Kasumi-1 (cell line): ENCODE measurements at places on chromosomes 4 and X.

DNA sequence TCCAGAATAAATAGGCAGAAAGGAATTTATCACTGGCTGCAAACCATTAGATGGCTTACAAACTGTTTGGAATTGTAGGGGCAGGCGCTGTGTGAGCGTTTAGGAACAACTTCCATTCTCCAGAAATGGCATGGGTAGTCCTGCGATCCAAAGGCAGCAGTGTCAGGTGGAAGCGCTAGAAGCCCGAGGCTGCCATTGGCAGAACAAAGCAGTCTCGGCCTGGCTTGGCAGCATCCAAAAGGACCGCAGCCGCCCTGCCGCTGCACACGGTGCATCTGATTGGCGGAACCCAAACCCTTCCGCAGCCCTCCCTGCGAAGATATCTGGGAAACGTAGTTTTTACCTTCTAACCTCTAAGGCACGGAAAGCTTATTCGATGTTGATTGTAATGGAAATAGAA, 23.6 kb upstream of the YTHDC1 start:
- no peak for DNase-seq

- no peak for DNase-seq
Measured at GRCh38 chr4:8773124-8773931, 98.3 kb downstream of the HMX1 start.

DNA sequence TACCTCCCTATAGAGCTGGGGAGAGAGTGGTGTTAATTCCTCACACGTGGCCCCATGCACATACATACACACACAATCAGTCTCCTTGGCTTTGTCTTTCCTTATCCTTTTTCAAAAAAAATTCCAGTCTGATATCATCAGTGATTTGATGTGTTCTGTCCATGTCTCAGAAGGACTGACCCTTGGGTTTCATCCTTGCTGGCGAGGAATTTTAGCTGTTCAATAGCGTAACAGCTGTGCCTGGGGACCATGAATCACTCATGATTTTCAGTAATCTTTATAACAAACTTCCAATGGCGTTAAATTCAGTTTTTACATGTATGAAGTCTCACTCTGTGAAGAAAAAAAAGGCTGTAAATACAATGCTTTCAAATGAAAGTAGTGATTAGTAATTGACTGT, 204.6 kb downstream of the RBMX2 start:
- DNase-seq: no peak

GRCh38 chrX:1400742-1401471, 9.0 kb upstream of the SLC25A6 start:
- DNase-seq: no peak

DNA sequence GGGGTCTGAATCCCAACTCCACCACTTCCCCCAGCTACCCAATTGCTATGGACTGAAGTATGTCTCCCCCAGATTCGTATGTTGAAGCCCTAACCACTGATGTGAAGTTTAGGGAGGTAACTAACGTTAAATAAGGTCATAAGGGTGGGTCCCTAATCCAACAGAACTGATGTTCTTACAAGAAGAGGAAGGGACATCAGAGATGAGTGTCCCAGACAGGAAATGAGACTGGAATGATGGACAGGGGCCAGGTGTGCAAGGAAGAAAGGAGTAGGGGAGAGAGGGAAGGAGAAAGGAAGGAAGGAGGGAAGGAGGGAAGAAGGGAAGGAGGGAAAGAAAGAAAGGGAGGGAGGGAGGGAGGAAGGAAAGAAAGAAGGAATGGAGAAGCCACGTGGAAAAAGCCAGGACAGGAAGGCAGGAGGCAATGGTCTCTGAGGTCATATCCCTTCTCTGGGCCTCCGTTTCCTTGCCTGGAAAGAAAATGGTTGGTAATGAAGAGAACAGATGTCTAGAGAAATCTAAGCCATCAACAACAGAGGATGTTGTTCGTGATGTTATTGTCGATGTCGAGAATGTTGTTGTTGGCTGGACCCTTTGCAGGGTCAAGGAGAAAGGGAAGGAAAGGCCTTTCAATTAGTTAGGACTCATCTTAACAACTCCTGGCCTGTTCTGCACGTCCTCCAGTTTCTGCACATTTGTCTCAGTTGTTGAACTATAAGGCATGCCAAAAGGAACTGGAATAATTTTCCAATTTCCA, 59.0 kb upstream of the FGFBP2 start:
- DNase-seq: no peak
